ENCODE measurements at places on chromosomes 4 and X. TPM values are rescaled to one million over a fixed set of nuclear protein-coding genes. Genes with fewer than 3 reads are reported as not detected.

BMX gene
- total RNA-seq, result 148 TPM

NDNF gene
- not detected for total RNA-seq

CFAP47 gene
- total RNA-seq, result not detected

ATP5ME gene
- 417 TPM for total RNA-seq

BTC gene
- total RNA-seq, result not detected

TMEM271 gene
- total RNA-seq, result not detected

RBMX gene
- 193 TPM for total RNA-seq

Data from endothelial cell of coronary artery (primary cell).